ENCODE measurements at places on chromosomes 4 and X. TPM values are rescaled to one million over a fixed set of nuclear protein-coding genes. Genes with fewer than 3 reads are reported as not detected.

DNA sequence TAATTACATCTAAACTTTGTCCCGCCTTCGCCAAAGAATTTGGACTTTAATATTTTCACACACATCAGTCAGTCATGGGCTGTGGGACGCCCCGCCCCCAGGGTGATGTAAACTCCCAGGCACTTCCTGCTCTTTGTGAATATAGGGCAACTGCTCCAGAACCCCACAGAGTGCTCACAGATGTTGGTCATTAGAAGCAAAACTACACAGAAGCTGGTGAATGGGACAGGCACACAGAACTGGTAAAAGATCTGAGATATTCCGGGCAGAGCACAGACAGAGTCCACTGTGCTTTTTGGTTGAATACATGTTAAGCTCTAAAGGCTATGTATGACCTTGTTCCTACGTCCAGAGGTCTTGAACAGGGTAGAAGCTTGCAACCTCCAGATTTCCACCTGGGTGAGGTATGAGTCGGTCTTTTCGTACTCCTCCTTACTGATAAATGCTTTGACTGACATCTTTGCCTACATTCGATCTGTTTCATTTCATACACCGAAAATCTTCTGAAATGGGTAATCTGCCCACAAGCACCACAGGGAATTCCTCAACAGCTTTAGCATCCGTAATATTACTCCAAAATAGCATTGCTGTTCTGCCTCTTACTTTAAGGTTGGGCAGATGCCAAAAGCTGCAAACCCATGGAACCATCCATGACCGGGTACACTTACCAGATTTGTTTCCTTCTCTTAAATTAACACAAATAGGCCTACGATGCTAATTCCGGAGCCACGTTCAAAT, 144.6 kb downstream of the AMELX start:
- peak; percentile 55 for DNase-seq

- no peak for DNase-seq
These were observed 21.1 kb upstream of the CD40LG start for GRCh38 chrX:136626891-136627290.

DNA sequence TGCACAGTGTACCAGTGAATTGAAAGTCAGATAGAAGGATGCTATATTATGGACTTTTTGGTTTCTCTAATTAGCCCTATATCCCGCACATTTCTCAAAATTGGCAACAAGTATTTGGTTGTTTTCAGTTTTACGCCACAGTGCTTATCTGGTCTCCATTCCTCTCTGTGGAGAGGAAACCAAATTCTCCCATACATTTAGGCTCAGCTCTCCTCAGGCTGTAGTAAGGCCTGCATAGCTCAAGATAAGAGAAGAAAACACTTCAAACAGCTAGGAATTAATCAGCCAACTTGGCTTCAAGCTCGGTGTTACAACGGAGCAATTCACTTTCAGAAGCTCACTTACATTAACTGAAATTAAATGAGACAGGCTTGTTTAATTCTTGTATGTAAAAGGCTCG, 263.2 kb downstream of the PDHA2 start:
- no peak for DNase-seq

The AADAT gene
- total RNA-seq, result 4.7 TPM

DNA sequence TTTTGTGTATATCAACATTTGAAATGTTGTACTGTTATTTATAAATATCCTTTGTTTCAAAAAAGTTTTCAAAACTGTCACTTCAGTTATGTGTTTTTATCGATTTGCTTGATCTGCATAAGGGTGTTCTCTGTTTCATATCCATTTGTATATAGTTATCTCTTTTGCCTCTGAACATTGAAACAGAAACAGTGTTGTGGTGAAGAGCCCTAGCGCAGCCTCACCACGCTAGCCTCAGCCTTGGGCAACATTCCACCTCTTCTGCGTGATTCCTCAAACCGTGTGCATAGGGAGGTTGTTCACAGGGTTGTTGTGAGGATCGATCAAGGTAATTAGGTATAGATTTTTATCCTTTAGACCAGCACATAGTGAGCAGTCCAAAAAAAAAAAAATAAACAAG, 287.0 kb upstream of the GALNT7 start:
- DNase-seq, result no peak

GRCh38 chrX:99078301-99078700, 1331.8 kb downstream of the PCDH19 start:
- no peak for DNase-seq

DNA sequence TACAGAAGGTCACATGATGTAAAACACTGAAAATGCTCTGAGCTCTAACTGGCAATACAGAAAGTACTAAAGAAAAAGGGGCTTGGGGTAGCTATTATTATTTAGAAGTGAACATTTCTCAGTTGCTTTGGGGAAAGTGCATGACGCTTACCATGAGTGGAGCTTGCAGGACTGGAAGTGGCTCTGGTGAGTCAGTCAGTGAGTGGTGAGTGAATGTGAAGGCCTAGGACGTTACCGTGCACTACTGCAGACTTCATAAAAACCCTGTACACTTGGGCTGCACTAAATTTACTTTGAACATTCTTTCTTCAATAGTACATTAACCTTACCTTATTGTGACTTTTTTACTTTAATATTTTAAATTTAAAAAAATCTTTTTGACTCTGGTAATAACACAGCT, 89.3 kb upstream of the ENPP6 start:
- DNase-seq, result peak; percentile 68

DNA sequence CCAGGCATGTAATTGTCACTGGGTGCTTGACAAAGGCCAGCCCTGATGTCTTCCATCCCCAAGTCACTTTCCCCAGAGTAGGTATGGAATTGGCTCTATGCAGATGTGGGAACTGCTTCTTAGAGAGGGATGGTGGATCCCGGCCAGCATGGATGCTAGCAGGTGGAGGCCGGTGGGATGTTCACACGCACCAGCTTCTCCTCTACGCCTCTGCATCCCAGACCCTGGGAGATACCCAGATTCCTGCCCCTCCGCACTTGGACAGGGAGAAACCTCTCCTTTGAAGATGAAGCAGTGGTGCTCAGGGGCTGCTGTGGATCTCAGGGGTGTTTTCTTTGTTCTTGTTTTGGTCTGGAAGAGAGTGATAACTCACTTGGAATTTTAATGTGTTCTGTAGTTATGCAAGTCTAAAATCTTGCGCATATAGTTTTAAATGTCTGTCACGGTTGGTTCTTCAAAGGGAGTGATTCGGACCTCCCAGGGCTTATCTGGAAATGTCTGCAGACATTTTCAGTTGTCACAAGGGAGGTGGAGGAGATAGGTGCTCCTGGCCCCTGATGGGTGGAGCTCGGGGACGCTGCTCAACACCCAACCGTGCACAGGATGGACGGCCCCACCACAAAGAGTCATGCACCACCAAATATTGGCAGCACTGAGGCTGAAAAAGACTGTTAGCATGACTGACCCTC, 308.0 kb downstream of the DHRSX start:
- DNase-seq, result no peak

DNA sequence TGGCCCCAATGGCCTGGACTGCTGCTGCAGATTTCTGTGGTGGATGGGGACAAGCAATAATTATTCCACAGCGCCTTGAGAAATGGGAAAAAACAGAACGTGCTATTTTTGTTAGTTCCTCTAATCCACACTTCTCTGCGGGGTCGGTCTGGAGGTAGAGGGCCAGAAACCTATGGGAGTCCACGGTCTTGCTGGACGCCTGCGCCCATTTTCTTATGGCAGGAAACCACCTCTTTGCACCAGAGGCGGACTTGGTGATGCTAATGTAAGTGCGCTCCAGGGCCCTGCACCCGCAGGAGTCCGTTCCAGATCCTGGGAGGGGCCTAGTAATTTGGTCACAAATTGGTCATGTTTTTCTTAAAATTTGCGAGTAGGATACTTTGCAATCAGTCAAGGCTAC, 25.9 kb upstream of the CLDN24 start:
- DNase-seq, result no peak

Data from IMR-90 (cell line).